ENCODE measurements at places on chromosomes 7 and 10. TPM values are rescaled to one million over a fixed set of nuclear protein-coding genes. Genes with fewer than 3 reads are reported as not detected.

Gene GPR85
- 1.0 TPM for total RNA-seq

Gene ADAP1
- total RNA-seq, result 1.0 TPM

Gene EIF4H
- 188 TPM for total RNA-seq

Gene GNGT1
- total RNA-seq, result not detected

Gene TRPV5
- total RNA-seq, result not detected

Gene FEZF1
- not detected for total RNA-seq

Gene OPN1SW
- not detected for total RNA-seq

Gene CPN1
- total RNA-seq, result not detected

Gene SPDYE1
- not detected for total RNA-seq

Gene ABCB4
- under 0.01 TPM for total RNA-seq

Gene PDE6C
- not detected for total RNA-seq

Gene IFIT3
- 12.0 TPM for total RNA-seq

Gene ELFN1
- 1.6 TPM for total RNA-seq

Gene FAM25G
- total RNA-seq, result not detected

Gene CELF2
- total RNA-seq, result 31.8 TPM

Gene SLC25A28
- 15.7 TPM for total RNA-seq

Gene WIPF3
- 4.7 TPM for total RNA-seq

Gene IFT22
- total RNA-seq, result 17.2 TPM

Gene PRKG1
- 44.9 TPM for total RNA-seq

Gene EPHA1
- 0.52 TPM for total RNA-seq

Gene SEC61A2
- 4.2 TPM for total RNA-seq

Gene LEP
- under 0.01 TPM for total RNA-seq

Gene NFE2L3
- under 0.01 TPM for total RNA-seq

Gene CLCN1
- 4.7 TPM for total RNA-seq

Gene ZNF727
- under 0.01 TPM for total RNA-seq

Gene EVX1
- total RNA-seq, result not detected

Gene HOXA3
- 3.7 TPM for total RNA-seq

Gene PGAM2
- 618 TPM for total RNA-seq

Gene MTPN
- 54.8 TPM for total RNA-seq

Gene ACTL6B
- not detected for total RNA-seq

Gene GJD4
- 2.1 TPM for total RNA-seq

Gene PHKG1
- 48.0 TPM for total RNA-seq

Gene FAM25A
- not detected for total RNA-seq

Gene AS3MT
- 6.8 TPM for total RNA-seq

Gene MLLT10
- 43.3 TPM for total RNA-seq

Gene ZNF248
- total RNA-seq, result 16.7 TPM

Gene PRKCQ
- 14.6 TPM for total RNA-seq

Gene ATOH7
- total RNA-seq, result not detected

Gene ACTR3C
- 1.6 TPM for total RNA-seq

Gene CDC14C
- not detected for total RNA-seq

Gene ITPRID1
- total RNA-seq, result 0.52 TPM

Gene TFEC
- 2.1 TPM for total RNA-seq

Gene GRID2IP
- not detected for total RNA-seq

Gene PPP1R3C
- total RNA-seq, result 218 TPM

Gene CDHR3
- 12.0 TPM for total RNA-seq

Gene TMEM176A
- total RNA-seq, result 11.0 TPM

Gene ADRA2A
- 2.1 TPM for total RNA-seq

Gene NKX2-3
- total RNA-seq, result 1.0 TPM

Gene NUTM2E
- not detected for total RNA-seq

All from skeletal muscle tissue (tissue), 5 donors.